ENCODE measurements at places on chromosomes 7 and 10.

- DNase-seq = no peak
Measured at GRCh38 chr7:16223963-16224707, 197.2 kb downstream of the CRPPA start.

DNA sequence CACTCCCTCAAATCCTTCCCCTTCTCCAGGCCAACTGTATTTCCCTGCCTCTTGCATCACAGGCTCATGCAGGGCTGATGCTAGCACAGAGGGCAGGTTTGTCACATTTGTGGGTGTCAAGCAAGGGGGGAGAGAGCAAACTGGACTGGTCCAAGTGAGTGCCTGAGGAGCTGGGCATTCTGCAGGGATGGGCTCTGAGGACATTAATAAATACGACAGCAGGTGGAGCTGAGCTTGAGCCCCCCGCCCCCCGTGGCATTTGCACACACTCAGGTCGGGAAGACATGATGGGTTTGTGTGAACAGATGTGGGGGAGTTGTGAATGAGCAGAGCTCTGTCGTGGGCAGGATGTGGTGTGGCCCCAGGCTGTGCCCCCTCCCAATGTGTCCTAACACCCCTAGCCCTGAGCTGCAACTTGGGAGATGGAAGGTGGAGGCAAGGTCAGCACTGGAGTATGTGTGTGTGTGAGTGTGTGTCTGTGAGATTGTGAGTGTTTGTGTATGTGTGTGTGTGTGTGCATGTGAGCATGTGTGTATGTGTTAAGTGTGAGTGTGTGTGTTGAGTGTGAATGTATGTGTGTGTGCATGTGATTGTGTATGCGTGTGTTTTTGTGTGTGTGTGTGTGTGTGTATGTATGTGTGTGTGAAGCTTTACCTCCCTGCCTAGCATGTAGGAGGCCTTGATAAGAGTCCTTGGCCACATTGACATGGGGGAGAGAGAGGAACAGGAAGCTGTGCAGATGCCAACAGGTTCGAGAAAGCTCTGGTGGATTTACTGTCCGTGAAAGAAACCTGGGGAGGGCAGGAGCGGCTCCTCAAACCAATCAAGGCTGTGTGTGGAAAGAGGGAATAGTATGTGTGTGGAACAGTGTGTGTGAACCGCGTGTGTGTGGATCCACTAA is 9.1 kb downstream of the RASSF4 start:
- DNase-seq = no peak

GRCh38 chr10:86354761-86355540 is 11.6 kb downstream of the GRID1 start:
- DNase-seq = no peak

DNA sequence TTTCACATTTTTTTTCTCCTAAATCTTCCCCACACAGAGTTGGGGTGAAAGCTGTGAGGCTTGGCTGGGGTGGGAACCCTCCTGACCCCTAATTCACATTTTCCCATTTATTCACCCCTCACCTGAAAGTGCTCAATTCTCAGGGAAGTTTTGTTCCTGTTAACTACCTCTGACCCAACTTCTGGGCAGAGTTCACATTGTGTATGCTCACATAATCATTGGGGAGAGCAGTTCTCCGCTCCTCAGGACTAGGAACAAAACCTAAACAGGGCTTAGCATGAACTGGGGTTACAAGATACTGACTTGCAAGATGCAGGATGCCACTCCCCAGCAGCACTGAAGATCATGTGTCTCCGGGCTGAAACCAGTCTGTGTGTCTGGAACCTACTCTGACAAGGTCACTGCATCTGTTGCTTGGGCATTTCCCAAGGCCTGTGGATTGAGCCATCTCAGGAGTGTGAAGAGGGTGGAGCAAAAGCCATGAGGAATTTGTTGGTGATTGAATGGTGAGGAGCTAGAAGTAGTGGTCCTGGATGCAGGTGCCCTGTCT is 258.1 kb upstream of the IGFBP3 start:
- DNase-seq = no peak
